ENCODE measurements at places on chromosomes 2 and 18.

DNA sequence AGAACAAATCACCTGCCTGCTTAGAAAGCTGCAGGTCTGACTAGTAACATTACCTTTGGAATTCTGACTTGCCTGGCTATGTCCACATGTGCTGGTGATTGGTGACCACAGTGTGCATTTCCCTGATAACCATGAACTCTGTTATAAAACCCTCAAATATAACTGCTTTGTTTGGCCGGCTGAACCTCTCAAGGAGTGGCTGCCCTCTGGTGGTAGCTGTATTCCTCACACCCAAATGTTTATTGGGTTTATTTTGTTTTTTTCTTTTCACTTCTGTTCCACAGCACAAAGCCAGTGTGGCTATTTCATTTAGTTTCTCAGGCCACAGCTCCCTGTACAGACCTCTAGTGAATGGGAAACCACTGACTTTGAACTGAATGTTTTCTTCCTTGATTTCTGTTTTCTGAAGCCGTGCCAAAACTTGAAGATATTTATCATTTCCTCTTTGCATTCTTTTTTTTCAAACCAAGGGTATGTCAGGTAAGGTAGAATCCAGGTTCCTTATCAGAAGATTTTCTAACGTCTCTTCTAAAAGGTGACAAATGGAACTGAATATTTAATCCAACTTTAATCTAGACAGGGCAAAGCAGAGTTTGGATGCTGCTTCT is 549.0 kb upstream of the VRK2 start:
- no peak for DNase-seq

GRCh38 chr2:42724886-42725285 is 39.0 kb downstream of the OXER1 start:
- no peak for DNase-seq

DNA sequence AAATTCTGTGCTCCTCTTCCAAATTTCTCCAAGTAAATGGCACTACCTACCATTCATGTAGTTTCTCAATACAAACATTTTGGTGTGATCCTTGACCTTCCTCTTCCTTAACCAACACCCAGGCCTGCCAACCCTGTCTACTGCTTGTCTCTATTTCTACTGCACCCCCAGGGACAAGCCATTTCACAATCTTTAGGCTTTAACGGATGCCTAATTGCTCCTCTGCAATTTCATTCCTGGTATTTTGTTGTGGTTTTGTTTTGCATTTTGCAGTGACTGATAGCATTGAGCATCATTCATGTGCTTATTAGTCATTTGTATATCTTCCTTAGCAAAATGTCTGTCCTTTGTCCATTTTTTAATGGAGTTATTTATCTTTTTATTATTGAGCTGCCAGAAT is 10.0 kb downstream of the FAP start:
- no peak for DNase-seq

- no peak for DNase-seq
These were observed at the start of gene PSMA8 for GRCh38 chr18:26133652-26134051. Gene PSMA8, plus strand, starts transcription at chr18:26133869. Its CDS starts 97 bp downstream, at chr18:26133966.

- no peak for DNase-seq
These were observed 323.6 kb upstream of the HS6ST1 start for GRCh38 chr2:128642316-128642715.

DNA sequence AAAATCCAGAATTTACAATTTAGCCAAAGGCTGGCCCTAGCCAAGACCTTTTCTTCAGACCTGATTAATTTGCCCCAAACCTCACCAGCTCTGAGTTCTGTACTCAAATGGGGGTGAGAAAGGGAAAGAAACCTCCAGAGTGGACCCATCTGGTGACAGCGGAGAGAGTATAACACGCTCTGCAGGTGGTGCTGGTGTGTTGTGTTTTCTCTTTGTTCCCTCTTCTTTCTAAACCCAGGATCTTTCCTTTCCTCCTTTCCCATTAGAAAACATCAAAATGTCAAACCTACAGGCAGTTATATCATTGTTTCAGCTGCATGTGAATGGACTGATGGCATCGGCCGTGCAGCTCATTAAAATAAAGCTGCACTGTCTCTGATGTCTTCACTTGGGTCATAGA is 253.2 kb upstream of the SP5 start:
- DNase-seq: no peak

- no peak for DNase-seq
These were observed 68.3 kb downstream of the BABAM2 start for GRCh38 chr2:27958711-27959378.

GRCh38 chr2:229301237-229301636 is 30.1 kb upstream of the PID1 start:
- DNase-seq: no peak

GRCh38 chr18:69935319-69936190 is 12.1 kb downstream of the CD226 start:
- peak; percentile 68 for DNase-seq

GRCh38 chr18:50987261-50987660 is 19.4 kb downstream of the ELAC1 start:
- DNase-seq: no peak

- no peak for DNase-seq
These were observed 17.4 kb upstream of the SMARCAL1 start for GRCh38 chr2:216394881-216395280.

DNA sequence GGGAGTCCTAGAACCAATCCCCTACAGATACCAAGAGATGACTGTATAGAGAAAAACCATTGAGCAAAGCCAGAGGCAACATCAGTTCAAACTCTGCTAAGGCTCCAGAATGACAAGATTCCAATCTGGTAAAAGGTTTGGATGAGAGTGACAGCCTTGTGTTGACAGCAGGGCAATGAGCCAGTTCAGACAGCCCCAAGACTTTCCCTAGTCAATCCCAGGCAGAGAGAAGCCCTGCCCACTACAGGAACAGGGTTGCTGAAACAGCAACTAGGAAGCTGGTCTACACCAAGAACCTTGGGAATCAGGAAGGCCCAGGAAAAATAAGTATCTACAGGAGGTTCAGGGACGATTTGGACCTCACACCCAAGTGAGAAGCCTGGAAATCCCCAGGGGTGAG is 3.3 kb downstream of the PSTPIP2 start:
- no peak for DNase-seq

GRCh38 chr2:36374585-36374984 is 19.0 kb downstream of the CRIM1 start:
- no peak for DNase-seq

GRCh38 chr2:207484444-207485391 is 45.0 kb upstream of the CREB1 start:
- no peak for DNase-seq

DNA sequence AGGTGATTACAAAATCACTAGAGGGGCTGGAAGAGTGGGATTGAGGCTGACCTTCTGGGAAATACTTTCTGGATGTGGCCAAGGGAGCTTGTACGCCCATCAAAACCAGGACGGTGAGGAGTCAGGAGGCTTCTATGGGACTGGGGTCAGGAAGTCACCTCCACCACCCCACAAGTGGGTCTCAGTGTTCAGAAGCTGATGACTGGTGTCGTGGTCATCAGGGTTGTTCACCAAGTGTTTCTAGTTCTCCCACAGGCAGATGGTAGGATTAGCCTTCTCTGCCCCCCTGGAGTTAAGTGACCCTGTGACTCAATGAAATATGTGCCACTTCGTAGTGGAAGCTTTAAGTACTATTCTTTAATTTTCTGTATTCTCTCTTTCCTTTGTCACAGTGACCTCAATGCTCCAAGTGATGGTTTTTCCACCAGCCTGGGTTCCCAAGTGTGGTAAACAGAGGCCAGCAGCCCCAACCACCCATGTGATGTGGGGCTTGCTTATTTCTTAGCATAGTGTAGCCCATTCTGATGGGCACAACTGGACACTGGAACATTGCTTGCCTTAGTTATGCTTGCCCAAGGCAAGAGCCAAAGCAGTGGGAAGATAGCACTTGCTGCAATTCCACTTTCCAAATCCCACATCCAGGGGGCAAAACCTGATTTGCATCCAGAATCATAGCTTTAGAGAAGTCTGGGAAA is 258.8 kb downstream of the CYP26B1 start:
- no peak for DNase-seq

GRCh38 chr2:114089636-114090319 is 199.9 kb downstream of the ACTR3 start:
- no peak for DNase-seq

GRCh38 chr2:230942920-230943896 is 18.2 kb upstream of the GPR55 start:
- DNase-seq: no peak

- no peak for DNase-seq
These were observed 69.8 kb downstream of the CYBRD1 start for GRCh38 chr2:171592036-171592555.

GRCh38 chr2:129015397-129016285 is 697.0 kb upstream of the HS6ST1 start:
- DNase-seq: no peak

- DNase-seq: no peak
These were observed 230.6 kb upstream of the LRATD1 start for GRCh38 chr2:14401873-14402272.

DNA sequence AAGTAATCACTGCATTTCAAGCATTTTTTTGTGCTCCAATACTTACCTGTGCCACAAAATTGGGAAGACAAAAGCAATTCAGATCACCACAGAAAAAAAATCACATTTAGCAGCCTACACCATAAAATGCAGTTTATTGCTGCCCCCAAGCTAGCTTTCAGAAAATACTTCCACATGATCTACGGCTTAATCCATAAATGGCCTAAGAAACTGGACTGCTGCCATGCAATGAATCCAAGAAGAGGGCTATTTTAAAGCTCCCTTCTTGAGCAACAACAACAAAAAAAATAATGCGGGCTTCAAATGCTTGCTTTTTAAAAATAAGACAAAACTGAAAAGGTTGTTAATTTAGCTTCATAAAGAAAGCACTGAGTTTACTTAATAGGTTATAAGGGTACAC is 272.3 kb downstream of the RAD51AP2 start:
- no peak for DNase-seq

DNA sequence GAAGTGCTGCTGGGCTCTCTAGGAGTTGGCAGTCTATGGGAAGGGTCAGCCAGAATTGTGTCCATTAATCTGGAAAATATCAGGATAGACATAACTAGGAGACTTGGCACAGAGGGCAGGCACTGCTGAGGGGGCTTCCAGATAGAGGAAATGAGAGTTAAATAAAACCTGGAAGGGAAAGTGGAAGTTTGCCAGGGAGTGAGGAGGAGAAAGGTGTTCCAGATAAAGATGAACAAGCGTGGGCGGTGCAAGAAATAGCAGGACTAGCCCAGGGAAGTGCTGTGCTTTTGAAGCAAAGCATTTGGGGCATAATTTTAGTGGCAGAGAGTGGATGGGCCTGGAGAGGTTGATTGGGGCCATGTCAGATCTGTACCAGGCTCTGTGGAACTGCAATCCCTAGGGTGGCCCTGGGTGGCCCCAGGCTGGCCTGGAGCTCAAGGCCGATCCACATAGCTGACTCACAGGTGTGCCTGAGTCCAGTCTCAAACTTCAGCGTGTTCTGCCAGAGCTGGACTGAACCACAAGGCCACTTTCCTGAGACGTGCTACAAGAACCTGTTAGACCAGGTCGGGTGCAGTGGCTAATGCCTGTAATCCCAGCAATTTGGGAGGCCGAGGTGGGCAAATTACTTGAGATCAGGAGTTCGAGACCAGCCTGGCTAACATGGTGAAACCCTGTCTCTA is 26.9 kb downstream of the GALM start:
- no peak for DNase-seq

GRCh38 chr2:209713219-209713618 is 58.4 kb upstream of the UNC80 start:
- DNase-seq: no peak

GRCh38 chr2:100211521-100211920 is 69.1 kb upstream of the AFF3 start:
- DNase-seq: no peak

DNA sequence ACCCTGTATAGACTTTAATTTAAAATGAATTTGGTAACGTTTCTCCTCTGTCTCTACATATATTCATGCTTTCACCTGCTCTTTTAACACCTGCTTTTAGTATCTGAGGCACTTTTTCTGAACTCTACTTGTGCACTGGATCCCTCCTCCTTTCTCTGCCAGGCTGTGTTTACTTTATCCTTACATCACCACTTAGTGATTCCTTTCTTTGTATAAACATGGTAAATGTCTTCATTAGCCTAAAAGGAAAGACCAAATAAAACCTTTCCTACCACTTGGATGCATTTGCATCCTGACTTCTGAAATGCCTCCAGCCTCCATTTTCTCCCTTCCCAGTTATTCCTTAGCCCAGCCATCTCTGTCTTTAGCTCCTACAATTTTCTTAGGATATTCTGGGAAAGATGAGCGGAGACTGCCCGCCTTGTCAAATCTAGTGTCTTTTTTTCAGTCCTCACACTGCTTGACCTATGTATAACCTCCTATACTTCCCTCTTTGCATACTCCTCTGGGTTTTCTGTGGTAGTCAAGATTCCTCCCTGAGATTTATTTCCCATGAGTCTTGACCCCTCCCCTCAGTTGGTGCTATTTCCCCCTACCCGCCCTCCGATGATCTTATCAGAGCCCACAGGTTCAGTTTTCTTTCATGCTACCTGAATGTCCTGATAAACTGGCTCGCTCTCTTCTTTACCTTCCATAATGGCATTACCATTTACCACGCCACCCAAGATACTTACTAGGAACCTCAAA is 44.8 kb downstream of the REL start:
- DNase-seq: no peak

DNA sequence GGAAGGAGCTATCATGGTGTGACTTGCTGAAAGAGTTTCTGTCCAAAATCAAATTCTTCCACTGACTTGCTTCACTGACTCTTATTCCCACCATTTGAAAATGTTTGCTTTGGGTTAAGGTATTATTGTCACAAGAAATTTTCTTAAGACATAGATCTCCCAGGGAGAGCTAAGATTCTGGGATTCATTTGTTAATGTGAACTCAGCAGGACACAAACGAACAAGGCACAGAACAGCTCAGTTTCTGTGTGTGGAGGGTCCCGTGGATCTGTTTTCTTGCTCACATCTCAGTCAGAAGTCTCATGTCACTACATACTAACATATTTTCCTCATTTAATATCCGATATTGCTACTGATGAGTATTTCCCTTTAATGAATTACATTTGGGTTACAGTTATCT is 8.2 kb upstream of the HNRNPA3 start:
- DNase-seq: no peak

GRCh38 chr2:120973196-120973595 is 237.5 kb downstream of the GLI2 start:
- no peak for DNase-seq

DNA sequence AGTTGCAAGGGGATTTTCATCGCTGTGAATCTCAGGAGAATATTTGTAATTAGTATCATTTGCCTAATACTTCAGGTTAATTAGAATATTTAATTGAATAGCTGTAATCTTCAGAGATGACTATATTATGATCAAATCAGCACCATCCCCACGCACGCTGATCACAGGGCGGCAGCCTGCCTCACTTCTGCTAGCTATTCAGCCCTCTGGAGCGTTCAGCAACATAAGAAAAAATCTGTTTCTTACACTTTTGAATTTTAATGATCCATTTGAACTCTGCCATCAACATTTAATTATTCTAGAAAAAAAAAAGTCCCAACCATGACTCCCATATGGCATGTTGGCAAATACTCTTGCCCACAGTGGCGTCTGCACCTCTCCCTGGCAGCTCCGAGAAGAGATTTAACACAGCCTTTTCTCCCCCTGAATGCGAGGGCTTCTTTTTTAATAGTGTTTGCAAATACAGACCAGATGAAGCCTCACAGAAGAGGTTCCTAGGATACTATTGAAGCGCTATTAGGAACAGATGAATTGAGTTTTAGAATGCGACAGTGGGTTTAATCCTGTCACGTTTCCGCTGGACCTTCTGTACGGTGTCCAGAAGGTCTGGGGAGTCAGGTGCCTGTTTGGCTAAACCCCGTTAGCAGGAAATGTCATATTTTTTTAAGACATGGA is 731.9 kb upstream of the SALL3 start:
- DNase-seq: no peak

All from activated naive CD8-positive, alpha-beta T cell treated with anti-CD3 and anti-CD28 coated beads, Interleukin-2, amount 50 U/mL, for 16 hours (primary cell).